Foreskin fibroblast (primary cell): ENCODE measurements at places on chromosomes 7 and 10.

DNA sequence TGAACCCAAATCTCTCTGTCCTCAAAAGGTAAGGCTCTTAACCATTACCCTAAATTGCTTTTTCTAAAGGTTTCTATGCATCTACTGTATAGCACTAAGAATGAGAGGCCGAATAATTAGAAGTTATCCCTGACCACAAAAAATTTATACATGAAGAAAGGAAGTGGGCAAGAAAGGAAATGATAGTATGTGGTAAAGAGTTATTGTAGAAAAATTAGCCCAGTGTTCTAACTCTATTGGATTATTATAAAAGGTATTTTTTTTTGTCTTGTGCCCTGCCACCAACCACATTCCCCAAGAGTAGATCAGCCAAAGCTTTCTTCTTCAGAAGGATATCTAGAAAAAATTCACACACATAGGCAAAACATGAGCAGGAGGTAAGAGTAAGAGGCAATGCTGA is 45.4 kb downstream of the DKK1 start:
- no peak for DNase-seq

- DNase-seq = no peak
Observed at GRCh38 chr7:36286226-36286625, 103.4 kb upstream of the ANLN start.

DNA sequence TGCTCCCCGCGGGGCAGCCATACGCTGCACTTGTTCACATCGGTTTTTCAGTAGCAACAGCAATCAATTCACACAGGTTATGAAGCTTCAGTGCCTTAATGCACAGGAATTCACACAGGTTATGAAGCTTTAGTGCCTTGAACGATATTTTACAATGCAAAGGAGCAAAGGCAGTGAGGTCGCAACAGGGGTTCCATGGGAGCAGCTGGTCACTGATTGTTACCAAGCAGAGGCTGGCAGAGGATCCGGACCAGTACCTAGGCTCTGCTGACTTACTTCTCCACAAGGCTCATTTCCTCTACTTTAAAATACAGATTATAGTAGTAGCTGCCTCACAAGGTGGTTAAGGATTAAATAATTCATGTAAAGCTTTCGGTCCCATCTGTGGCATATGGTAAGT is 95.2 kb upstream of the ODAD2 start:
- no peak for DNase-seq

DNA sequence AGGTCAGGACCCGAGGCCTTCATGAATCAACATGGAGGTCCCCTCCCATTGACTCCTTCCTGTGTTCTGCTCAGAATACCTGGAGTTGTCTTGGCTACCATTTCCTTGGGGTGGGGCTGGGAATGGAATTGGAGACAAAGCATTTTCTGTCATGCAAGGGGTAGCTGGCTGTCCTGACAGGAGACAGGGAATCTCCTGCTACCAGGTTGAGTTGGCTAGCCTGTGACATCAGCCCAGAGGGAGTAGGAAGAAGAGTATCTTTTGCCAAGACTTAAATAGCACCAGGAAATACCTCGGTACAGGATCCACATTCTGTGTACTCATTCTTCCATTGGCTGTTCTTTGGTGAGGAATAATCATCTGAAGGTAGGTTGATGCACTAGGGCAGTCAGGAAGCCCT is 4.9 kb downstream of the ZDHHC16 start:
- no peak for DNase-seq

- DNase-seq = peak; percentile 76
Observed at GRCh38 chr10:89115876-89116627, 91.1 kb downstream of the CH25H start.

DNA sequence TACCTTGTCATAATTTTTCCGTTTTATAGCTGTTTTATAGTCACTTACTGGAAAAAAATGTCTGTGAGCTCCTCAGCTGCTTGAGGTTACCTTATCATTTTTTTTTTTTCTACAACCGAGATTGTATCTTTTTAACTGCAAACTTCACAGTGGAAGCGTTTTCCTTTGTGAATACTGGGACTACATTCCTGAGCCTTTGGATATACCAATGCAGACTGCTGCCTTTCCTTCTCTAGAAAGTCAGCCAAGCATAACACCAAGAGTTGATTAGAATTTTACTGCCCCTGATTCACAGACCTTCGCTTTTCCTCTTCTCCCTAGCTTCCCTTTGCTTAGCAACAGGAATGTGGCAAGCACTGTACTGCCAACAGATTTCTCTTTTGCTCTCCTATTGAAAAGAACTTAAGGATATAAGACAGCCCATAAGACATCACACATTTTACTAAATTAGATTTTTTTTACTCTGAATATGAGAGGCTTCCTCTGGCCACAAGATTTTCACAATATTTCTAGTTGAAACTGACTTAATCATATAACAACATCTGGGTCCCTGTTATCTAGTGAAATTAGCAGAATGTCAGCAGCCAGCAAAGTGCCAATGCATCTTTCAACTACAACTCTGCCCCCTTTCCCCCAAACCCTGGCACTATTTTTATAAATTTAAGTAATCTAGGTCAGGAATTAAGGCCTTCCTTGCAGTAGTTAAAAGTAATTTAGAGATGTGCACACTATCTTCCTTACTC is 170.6 kb downstream of the PRKG1 start:
- peak; percentile 78 for DNase-seq

- DNase-seq = no peak
Observed at GRCh38 chr7:104723001-104723400, 291.0 kb upstream of the KMT2E start.

DNA sequence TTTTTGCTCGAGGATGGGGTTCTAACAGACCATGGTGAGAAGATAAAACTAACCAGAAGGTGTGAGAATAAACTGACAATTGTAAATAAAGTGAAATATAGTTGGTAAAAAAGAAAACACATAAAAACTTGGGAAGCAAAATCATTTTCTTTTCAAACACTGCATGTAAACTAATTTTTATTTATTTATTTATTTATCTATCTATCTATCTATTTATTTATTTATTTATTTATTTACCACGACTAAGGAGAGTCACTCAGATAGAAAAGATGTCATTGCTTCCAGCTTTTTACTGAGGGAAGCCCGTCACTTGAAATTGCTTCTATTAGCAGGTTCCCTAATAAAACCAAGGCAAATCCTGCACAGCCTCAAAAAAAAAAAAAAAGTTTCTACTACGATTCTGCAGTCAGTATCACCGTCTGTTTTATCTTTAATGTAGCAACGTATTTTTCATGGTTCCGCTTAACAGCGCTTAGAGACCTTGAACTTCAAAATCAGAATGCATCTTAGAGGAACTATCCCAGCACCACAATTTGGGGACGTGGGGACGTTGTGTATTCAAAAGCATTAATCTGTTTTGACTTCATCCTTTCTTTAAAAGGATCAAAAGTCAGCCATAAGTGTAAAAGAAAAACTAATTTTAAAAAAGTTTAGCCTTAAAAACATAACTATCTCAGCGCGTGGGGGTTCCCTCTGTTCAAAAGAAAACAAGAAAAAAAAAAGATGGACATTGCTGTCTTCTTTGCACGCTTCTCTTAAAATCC is 33.3 kb upstream of the EBLN1 start:
- peak; percentile 39 for DNase-seq

DNA sequence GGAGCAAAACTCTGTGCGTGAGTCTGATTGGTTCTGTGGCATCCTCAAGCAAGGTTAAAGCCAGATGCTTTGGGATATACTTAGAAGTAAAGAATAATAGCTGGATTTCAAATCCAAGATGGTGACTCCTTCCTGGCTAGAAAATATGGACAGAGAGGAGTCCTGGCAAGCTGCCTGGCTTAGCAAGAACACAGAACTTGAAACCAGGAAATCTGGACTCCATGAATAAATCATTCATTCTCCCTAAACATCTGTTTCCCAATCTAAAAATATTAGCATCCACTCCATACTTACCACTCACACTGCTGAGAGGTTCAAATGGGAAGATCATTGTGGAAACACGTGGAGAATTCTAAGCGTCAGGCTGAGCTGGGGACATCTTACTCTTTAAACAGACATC is 1074.1 kb upstream of the AUTS2 start:
- DNase-seq = no peak
